ENCODE measurements at places on chromosomes 5 and 9.
A peak's percentile ranks its signal among the peaks of the same experiment; 100 is the strongest.

DNA sequence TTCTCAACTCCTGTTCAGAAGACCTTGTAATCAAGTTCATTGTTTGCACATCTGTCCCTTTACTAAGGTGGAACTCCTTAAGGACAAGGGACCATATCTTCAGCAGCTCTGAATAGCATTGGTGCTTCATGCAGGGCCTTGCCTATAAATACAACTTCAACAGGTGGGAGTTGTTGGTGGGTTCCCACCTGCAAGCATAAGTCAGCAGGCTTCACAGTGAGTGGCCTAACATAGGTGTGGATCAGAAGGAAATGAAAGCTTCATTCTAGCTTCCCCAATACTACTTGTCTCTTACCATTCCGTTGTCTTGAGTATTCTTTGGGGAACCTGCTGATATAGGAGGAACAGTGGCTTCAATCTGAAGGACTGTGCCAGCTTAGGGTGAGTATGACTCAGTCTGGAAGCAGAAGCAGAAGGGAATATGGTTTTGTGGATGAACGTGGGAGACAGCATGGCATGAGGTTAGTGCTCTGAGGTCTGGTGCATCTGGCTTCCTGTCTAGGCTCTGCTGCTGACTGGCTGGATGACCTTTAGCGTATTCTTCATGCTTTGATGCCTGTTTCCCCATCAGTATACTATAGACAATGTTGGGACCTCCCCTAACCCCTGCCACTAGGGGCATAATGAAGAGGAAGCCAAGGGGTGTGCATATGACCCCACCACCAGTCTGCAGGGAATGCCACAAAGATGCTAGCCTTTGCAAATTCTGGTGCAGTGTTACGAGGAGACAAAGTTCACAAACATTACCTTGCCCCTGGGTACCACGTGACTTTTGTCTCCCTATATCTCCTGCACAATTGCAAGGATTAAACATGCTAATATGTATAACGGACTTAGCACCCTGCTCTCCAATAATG is 192.3 kb downstream of the PALM2AKAP2 start:
- no peak for DNase-seq

- no peak for DNase-seq
Measured at GRCh38 chr5:58406394-58406793, 53.5 kb downstream of the PLK2 start.

GRCh38 chr5:117954331-117954730 is 1034.0 kb downstream of the DTWD2 start:
- DNase-seq, result peak; percentile 0

DNA sequence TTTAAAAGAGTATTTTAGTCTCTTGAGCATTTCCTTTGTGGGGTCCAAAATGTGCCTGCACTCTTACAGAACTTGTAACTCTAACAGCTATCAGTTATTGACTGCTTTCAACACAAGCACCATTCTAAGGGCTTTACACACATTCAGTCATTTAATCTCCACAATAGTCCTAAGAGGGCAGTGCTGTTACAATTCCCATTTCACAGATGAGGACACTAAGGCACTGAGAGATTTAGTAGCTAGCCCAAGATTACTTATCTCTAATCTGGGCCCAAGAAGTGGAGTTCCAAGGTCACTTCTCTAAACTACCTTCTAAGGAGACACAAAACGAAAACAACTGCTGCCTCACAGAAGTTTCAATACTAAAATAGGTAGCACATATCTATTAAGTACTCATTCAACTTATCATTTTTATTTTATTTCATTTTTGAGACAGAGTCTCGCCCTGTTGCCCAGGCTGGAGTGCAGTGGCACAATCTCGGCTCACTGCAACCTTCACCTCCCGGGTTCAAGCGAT is 275.2 kb downstream of the CWC27 start:
- no peak for DNase-seq

GRCh38 chr5:132273631-132274030 is 16.1 kb downstream of the PDLIM4 start:
- DNase-seq, result no peak

- DNase-seq, result no peak
Measured at GRCh38 chr5:148384380-148384737, 601 bp downstream of the FBXO38 start.

GRCh38 chr5:81949462-81949861 is 22.4 kb upstream of the ATG10 start:
- DNase-seq, result peak; percentile 59

DNA sequence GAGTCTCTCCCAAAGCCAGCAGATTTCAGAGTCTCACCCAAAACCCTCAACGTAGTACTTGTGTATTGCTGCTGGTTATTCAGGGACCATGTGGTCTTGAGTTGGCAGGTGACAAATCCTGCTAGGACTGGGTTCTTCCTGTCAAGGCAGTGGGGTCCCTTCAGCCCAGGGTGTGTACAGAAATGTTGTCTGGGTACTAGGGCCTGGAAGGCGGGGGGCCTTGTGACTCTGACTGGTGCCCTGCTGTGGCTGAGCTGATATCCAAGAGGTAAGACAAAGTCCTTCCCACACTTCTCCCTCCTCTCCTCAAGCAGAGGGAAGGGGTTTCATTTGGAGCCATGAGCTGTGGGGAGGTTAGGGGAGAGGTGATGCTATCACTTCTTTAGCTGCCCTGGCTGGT is 58.8 kb downstream of the GABRA6 start:
- DNase-seq, result no peak

- DNase-seq, result no peak
Measured at GRCh38 chr5:167573370-167574127, 717.9 kb upstream of the WWC1 start.

GRCh38 chr5:134510970-134511795 is 14.3 kb upstream of the JADE2 start:
- DNase-seq, result no peak

- no peak for DNase-seq
Measured at GRCh38 chr5:146945617-146946084, 67.1 kb upstream of the PPP2R2B start.

DNA sequence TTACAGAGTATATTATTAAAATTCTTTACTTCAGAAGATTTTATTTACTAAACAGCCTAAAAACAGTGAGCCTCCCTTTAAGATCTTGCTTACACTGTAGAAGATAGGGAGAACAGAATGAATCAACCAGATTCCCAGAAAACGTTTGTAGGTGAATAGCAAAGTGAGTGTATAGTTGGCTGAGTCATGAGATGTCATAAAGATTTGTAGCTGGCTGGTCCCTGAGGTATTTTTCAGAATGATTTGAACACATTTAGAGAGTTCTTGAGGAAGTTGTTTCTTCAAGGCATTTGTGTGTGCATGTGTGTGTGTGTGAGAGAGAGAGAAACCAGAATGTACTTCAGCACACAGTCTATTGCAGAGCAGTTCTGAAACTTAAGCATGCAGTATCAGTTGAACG is 159.4 kb upstream of the PRR16 start:
- peak; percentile 73 for DNase-seq

DNA sequence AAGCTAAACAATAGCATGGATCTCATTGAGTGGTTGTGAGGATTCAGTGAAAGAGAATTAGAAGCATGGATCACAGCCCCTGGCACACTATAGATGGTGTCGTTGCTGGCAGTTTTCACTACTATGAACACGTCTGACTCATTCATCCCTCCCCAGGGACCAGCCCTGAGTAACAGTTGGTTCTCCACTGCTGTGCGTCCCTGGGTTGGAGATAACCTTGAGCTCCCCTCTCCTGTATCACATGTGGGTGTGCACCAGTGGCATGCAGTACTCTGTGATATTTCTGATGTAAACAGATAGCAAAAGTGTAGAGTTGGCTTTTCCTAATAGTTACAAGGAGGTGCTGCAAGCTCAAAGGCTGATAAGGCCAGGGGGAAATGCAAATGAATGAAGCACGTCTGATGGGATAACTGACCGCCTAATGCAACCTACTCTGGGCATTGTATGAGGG is 8.8 kb upstream of the LCP2 start:
- no peak for DNase-seq

DNA sequence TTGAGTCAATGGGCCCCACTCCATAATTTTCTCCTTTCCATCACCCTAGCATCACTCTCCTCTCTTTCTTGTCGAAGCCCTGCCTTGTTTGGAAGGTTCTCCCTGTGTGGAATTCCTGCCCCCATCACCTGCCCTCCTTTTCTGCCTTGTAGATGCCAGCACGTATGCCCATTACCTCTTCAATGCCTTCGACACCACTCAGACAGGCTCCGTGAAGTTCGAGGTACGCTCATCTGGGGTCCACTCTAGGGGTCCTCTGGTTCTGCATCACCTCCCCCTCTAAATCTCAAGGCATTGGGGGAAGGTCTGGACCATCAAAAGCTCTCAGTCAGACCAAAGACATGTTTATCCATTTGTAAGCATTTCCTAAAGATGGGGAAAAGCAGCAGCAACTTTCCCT is 61.8 kb upstream of the GABRP start:
- DNase-seq, result no peak

- DNase-seq, result no peak
Measured at GRCh38 chr5:151880324-151880723, 44.3 kb downstream of the GLRA1 start.

- no peak for DNase-seq
Measured at GRCh38 chr9:114806526-114806900, 674 bp upstream of the TNFSF15 start.

- DNase-seq, result no peak
Measured at GRCh38 chr5:103951776-103952175, 389.2 kb upstream of the NUDT12 start.

DNA sequence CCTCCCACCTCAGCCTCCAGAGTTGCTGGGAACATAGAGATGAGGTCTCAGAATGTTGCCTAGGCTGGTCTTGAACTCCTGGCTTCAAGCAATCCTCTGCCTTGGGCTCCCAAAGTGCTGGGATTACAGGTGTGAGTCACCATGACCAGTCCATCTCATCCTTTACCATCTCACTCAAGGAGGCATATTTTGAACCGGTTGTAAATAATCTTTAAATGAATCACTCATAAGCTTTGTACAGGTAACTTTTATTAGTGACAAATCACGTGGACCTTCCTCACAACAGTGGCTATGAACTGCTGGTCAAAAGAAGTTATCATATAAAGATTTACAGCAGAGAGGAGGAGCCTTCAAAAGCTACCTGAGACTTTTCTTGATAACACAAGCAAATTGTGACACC is 70.7 kb downstream of the RFK start:
- DNase-seq, result no peak

- DNase-seq, result no peak
Measured at GRCh38 chr5:66306844-66307315, 162.8 kb downstream of the SREK1 start.

GRCh38 chr5:75320371-75320770 is 16.6 kb upstream of the HMGCR start:
- DNase-seq, result no peak

DNA sequence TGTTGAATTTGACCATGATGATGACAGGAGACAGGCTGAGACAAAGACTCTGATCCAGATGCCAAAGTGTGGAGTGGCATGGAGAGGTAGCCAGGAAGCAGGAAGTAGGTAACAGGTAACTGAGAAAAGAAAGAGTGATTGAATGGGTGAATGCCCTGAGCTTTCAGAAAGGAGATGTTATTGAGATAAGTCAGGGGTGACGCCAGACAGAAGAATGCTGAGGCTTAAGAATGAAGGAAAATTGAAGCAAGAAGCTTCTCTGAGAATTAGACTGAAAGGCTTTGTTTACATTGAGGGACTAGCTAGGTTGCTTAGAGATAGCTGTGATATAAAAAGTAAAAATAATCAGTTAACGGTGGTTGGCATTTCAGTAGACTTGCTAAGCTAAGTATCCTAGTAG is 165.7 kb downstream of the PSAT1 start:
- DNase-seq, result peak; percentile 23

- DNase-seq, result no peak
Measured at GRCh38 chr9:68802525-68803015, 97.5 kb downstream of the PIP5K1B start.

DNA sequence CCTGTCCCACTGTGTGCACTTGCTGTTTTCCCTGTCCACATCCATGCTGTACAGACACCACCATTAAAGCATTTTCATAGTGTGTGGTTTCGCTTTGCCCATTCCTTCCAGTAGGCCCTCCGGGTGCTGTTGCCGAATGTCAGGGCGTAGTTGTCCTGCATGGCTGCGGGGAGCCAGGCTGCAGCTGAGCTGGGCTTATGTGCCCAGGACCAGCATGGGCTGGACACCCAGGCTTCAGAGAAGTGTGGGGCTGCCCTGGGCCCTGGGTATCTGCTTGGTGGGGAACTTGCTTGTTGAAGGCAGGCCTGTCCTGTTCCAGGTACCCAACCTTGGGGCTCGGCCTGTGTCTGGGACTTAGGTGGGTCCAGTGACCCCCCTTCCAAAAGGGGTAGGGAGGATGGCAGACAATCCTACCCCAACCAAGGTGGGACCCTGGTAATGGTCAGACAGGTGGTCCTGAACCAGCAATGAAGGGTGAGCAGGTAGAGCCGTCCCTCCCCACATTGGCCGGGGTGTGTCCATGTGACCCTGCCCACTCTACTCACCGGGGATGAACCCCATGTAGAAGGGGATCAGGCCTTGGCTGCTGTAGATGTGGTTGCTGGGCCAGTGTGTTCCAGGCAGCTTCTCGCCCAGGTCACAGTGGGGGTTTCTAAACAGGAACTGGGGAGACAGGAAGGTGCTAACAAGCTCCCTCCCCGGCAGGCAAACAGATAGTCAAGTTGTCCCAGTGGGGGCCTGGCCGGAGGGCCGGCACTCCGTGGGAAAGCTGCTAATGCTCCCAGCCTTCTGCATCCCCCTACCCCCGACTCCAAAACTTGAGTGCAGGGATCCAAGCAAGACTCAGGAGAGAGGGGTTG is 2.8 kb downstream of the TUBB4B start:
- DNase-seq, result no peak

- DNase-seq, result peak; percentile 86
Measured at GRCh38 chr9:86795823-86796553, 151.3 kb downstream of the GAS1 start.

- no peak for DNase-seq
Measured at GRCh38 chr5:154110716-154111115, 71.9 kb downstream of the MFAP3 start.

GRCh38 chr5:160207061-160207460 is 22.2 kb upstream of the FABP6 start:
- no peak for DNase-seq

- DNase-seq, result no peak
Measured at GRCh38 chr5:1747079-1747802, 52.4 kb downstream of the MRPL36 start.

GRCh38 chr5:173443971-173444370 is 115.8 kb upstream of the STC2 start:
- DNase-seq, result no peak

- DNase-seq, result no peak
Measured at GRCh38 chr5:59745415-59745863, 148.1 kb downstream of the PDE4D start.

DNA sequence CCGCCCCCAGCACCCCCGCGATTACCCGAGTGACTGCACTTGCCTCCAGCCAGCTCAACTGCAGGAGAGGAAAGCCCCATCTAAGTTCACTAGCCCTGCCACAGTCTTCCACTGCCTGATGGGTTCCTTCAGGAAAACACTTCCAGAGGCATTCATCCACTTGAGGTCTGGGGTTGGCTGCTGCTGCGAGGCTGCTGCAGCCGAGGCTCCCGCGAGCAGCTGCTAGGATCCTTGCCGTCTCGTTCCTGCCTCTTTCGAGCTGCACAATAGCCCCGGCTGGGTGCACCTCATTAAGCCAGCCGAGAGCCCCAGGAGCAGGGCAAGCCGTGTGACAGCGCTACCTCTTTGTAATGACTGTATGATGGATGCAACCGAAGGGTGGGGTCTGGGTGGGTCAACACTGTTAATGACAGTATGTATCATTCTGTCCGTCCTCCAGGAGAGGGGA is 24.2 kb upstream of the ELAVL2 start:
- DNase-seq, result no peak

Measured in AG04449 (cell line).